Eye (tissue), 1 donor: ENCODE measurements at places on chromosomes 4 and X.

DNA sequence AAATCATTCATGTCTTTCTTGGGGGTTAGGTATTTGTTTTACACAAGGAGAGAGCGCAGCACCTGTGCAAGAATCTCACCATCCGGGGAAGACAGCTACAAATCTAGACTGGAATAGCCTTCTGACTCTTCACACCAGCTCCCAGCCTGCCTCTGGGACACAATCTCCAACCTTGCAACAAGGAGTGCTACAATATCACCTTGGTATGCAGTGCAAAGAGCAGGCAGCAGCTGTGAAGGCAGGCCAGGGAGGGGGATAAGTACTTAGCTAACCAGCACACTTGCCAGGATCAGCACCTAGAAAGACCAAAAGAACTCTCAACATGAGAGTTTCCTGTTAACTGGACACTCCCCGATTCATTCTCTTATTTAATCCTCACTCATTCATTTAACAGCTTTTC is 235.3 kb downstream of the AR start:
- DNase-seq: no peak

GRCh38 chr4:184384810-184385557 is 89.4 kb downstream of the IRF2 start:
- peak; percentile 46 for DNase-seq

DNA sequence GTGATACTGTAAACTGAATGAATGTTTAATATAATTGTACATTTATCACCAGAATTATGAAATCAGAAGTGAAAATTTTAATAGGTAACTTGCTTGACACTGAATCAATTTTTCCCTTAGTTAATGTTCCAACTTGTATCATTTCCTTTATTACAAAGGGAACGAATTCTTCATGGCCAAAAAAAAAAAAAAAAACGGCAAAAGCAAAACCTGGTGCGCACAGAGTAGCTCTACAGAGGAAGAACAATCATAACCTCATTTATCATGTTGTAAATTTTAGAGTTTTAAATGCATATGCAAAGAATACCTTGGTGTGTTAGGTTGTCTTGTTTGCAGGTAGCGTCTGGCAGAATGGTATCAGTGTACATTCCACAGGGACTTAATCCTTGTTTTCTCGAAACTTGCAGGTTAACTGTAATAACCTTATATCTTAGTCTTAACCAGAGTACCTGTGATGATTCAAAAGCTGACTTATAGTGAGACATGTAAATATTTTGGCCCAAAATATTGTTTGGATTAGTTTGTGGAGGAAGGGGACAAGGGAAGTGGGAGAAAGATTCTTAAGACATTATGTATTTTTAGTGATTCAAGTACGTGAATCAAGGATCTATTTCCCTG is 70.0 kb downstream of the NPNT start:
- no peak for DNase-seq

GRCh38 chr4:130368668-130369067 is 1272.7 kb downstream of the C4orf33 start:
- DNase-seq: no peak

GRCh38 chrX:22730542-22730941 is 269.2 kb upstream of the DDX53 start:
- DNase-seq: no peak

DNA sequence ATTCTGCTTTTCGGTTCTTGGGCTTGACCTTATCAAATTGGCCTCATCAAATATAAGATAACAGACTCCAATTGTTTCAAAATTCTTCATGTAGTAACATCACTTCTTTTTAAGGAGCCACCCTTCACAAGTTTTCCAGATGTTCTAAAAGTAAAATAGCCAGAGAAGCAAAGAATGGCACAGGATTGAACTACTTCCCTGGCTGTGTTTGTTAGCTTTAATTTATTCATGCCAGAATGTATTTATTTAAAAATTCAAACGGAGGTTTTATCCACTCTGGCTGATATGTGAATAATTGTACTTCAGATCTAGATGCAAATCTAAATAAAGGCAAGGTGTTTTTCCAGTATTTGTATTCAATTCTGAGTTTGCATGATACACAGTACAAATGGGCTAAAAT is 581.3 kb upstream of the TENM3 start:
- DNase-seq: no peak

DNA sequence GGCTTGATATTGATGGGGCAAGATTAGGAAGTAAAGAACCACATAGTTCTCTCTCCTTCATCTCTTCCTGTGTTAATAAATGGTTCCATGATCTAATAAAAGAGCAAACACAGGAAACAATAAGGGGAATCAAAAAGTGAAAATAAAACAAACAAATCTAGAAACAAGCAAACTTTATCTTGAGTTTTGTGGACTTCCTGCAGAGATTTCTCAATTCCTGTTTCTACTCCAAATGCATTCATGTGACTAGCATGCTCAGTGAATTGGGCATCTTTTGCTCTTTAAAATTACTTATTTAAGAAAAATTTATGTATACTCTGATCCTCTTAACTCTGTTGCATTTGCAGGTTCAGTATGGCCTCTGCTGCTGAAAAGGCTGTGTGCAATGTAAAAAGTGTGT is 682.0 kb downstream of the KCTD8 start:
- no peak for DNase-seq

- DNase-seq: peak; percentile 49
These were observed 32.5 kb downstream of the HMGB2 start for GRCh38 chr4:173301518-173302201.

DNA sequence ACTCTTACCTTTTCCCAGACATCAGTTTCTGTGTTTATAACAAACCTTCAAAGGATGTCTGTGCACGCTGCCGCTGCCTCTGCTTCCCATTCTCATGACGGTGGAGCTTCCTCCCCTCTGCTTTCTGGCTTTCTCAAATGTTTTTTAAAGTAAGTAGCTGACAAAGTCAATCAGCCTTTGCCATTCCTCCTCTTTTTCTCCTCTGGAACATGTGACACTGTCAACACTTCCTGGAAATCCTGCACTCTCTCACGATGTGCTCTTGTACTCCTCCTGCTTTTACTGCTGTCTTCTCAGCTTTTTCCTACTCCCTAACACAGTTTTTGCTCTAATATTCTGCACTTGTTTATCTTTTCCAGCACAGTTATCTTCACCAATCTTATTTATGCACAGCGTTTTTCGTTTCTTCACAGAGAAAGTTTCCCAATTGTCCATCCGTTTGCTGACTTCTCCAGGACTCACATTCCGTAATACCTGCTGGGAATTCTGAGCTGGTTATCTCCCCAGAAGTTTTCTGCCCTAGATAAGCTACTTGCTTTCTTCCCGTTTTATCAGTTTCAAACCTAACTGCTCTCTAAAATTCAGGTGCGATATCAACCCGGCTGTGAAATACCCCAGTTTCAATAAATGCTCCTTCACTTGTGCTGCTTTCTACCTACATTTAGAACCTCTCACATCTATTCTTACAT is 465.6 kb upstream of the AGA start:
- DNase-seq: no peak

GRCh38 chrX:53249408-53250042 is 24.5 kb upstream of the KDM5C start:
- DNase-seq: no peak

GRCh38 chr4:32560306-32560705 is 1840.1 kb downstream of the PCDH7 start:
- DNase-seq: peak; percentile 54

DNA sequence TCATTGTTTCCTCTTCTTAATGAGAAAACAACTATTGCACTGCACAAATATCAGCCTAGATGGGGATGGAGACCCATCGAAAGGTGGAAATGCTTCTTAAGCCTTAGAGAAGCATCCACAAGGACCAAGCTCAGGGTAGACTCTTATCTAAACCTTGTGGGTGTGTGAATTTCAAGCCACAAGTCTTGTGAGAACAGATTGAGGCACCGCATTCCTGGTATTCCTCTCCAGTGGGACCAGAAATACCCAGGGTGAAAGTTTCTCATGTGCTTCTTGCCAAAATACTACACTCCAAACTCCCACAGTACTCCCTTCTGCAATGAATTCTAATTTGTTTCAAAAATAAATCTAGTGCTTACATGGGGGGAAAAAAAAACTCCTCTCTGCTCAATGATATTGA is 375.6 kb downstream of the PDGFC start:
- no peak for DNase-seq

DNA sequence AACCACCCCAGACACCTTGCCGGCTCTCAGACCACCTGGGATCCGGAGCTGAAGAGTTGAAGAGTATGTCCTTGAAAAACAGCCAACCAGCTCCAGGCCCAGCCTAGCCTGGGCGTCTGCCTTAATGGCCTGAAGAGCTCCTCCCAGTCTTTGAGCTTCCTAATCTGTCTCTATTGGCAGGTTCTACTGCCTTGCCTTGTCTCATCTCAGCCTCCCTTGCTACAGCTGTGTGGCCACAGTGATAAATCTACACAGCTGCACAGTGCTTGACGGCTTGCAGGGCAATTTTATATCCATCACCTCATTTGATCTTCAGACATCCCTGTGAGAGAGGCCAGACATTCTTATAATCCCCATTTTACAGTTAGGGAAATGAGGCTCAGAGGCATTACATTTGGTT is 19.9 kb downstream of the AWAT2 start:
- DNase-seq: no peak

GRCh38 chr4:121484633-121485032 is 103.8 kb upstream of the QRFPR start:
- peak; percentile 9 for DNase-seq

GRCh38 chr4:138014590-138015288 is 227.4 kb downstream of the SLC7A11 start:
- DNase-seq: no peak

- no peak for DNase-seq
These were observed 148.7 kb upstream of the CHRDL1 start for GRCh38 chrX:110944311-110944750.

DNA sequence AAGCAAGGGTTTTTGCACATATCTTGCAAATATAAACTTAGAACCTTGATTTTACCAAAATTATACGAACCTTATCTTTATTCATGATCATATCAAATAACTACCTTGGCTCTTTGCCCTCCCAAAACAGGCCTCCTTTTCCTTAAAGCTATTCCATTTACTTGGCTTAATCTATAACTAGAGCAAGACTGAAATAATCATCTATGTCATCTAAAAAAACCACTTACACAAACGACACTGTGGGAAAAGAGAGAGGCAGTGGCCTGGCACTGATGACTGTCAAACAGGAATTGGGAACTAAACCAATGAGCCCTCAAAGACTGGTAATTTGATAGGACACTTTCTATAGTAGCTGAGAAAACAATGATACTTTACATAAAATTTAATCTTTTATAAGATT is 11.7 kb upstream of the PTPN13 start:
- DNase-seq: peak; percentile 27

- DNase-seq: no peak
These were observed 52.4 kb upstream of the APELA start for GRCh38 chr4:164824581-164824980.

DNA sequence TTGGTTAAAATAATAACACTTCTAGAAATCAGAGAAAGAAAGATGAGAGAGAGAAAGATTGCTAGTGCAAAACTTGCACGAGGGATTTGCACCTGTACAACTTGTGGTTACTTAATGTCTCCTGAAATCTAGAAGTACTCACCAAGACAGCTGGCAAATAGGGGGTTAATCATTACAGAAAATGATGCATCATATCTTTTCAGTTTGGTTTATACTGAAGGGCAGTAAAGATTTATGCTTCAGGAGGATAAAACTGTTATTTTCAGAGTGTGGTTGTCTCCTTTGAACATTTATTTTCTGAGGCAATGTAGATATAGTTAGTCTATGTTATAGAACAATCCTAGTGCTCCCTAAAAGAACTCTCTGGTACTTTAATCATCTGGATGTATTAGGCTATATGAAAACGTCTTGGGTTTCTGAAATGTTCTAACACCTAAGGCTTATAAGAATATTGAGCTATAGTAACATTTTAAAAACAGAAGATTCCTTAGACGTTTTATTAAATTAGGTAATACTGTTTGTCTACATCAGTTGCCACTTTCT is 13.3 kb downstream of the ATOH1 start:
- no peak for DNase-seq

GRCh38 chr4:113243312-113243711 is 193.9 kb downstream of the ANK2 start:
- DNase-seq: no peak

DNA sequence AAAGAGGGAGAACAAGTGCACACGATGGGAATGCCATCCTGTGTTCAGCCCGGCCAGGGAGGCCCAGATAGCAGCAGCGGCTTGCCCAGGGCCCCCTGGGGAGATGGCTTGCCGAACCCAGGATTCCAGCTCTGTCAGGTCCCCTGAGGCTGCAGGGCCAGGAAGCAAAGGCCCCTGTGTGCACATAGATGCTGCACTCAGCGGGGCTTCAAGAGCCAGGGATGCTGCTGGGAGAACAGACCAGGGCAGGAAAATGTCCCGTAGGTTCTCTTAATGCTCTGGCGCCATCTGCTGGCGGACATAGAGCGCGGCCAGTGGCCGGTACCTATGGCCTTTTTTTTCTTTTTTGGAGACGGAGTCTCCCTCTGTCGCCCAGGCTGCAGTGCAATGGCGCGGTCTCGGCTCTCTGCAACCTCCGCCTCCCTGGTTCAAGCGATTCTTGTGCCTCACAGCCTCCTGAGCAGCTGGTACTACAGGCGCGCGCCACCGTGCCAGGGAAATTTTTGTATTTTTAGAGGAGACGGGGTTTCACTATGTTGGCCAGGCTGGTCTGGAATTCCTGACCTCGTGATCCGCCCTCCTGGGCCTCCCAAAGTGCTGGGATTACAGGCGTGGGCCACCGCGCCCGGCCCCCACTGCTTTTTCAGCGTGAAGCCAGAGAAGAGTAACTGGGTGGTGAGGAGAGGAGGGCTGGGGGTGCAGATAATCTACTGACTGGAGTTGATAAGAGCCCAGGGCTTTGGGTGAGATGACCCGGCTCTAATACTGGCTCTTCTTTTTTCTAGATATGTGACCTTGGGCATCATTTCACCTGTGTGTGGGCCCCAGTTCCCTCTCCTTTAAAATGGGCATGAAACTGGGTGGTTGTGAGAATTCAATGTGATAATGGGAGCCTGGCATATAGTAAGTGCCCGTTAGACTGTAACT is 22.5 kb downstream of the MED28 start:
- DNase-seq: peak; percentile 87

GRCh38 chr4:107478327-107478980 is 241.6 kb downstream of the PAPSS1 start:
- no peak for DNase-seq

DNA sequence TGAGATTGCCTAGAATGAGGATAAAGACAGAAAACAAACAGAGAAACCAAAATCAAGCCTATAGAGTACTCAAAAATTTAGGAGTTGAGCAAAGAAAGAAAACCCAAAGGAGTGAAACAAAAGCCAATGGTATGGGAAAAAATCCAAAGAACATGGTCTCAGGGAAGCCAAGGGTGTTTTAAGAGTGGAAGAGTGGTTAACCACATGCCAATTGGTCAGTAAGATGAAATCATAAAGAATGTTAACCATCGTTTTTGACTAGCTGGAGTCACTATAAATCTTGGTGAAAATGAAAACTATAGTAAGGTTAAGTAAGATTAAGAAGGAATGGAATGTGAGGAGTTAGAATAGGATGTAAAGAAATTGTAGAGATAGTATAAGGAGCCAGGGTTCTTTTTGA is 64.7 kb upstream of the RPL34 start:
- DNase-seq: no peak

- no peak for DNase-seq
These were observed 12.6 kb downstream of the PCDH10 start for GRCh38 chr4:133161570-133162295.
